ENCODE measurements at places on chromosomes 12 and 14. TPM values are rescaled to one million over a fixed set of nuclear protein-coding genes. Genes with fewer than 3 reads are reported as not detected.

KNTC1 gene
- polyA plus RNA-seq = 1.4 TPM

DNA sequence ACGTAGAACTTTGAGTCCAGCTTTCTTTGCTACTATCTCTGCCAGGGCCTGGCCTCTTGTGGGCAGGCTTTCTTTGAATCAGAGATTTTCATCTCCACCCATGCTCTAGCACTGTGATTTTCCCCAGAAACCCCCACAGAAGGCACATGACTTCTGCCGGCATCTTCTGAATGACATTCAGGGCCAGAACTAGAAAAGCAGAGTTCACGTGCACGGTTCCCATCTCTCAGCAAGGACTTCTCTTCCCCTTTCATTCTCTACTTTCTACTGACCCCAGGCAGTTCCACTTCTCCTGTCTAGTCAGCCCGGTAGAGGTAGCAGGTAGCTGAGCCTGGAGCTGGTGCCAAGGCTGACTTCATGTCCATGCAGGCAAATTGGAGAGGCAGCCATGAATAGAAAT is 26.9 kb downstream of the BATF start:
- DNase-seq = no peak

DNA sequence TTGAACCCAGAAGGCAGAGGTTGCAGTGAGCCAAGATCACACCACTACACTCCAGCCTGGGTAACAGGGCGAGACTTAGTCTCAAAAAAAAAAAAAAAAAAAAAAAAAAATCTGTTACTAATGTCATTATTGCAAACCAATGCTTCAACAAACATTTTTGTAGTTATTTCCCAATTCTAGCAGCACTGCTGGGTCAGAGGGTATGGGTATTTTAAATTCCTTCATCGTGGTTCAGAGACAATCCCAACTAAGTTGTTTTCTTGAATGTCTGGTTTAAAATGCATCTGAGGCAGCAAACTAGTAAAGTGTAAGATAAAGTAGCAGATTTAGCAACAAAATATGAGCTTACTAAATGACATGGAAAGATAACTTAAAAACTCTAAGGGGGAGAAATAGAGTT is 65.6 kb downstream of the FERMT2 start:
- DNase-seq = no peak

DNA sequence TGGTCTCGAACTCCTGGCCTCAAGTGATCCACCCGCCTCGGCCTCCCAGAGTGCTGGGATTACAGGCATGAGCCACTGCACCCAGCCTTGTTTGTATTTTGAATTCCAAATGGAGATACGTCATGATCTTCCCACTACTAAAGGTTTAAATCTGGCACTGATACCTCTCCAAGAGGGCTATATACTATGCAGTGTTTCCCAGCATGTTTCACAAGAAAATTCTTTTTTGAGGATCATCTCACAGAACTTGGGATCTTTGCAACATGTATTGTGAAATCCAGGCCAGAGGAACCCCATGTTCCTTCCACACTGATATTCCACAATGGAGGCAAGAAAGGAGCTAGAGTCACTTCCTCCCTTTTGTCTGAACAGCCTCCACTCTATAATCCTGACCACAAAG is 112.7 kb downstream of the NT5DC3 start:
- no peak for DNase-seq

All from naive thymus-derived CD8-positive, alpha-beta T cell (primary cell).